ENCODE measurements at places on chromosomes 1 and 21. TPM values are rescaled to one million over a fixed set of nuclear protein-coding genes. Genes with fewer than 3 reads are reported as not detected.

DNA sequence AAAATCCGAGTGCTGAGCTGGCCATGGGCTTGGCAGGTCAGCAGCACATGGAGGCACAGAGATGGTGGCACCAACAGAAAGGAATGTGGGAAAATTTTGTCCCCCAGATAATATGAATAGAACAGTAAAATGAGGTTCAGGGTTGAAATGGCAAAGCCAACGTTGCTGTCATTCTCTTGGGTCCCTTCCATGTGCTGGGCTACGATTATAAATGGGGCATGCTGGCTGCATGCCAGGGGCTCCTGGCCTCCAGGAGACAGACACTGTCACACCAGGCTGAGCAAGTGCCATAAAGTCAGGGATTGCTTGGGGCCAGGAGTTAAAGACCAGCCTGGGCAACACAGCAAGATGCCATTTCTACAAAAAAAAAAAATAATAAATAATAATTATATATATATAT is 77.1 kb downstream of the TOMM20 start:
- no peak for DNase-seq

OR2T2 gene
- not detected for total RNA-seq

- no peak for DNase-seq
These were observed 10.8 kb upstream of the IER5 start for GRCh38 chr1:181077576-181078242.

DNA sequence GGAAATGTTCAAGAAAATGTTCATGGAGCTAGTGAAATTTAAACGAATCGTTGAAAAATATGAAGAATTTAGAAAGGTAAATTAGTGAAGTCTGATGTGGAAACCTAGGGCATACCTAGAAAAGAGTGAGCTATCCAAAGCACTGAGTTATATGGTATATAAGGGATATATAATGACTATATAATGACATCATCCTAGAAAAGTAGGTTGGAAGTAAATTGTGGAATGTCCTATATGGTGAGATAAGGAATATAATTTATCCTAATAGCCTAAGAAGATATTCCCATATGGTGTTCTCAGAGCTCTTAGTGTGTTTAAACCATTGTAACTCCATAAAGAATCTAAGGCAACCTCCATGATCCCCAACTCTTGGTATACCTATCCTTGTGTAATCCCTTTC is 876.4 kb upstream of the ADGRL2 start:
- DNase-seq: no peak

DNA sequence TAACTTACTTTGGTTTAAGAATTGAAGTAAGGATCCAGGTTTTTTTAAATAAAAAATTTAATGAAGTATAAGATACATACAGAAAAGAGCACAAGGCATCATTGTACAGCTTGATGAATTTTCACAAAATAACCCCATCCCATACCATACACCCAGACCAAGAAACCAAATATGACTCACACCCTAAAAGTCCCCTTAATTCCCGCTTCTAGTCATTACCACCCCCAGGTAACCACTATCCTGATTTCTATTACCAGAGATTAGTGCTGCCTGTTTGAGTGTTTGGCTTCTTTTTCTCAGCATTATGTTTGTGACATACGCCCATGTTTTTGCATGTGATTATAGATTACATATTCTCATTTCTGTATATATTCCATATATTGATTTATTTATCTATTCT is 98.5 kb upstream of the HIVEP3 start:
- no peak for DNase-seq

PLPP3 gene
- 61.0 TPM for total RNA-seq

All from cardiac septum (tissue), 1 donor.